HL-60 (cell line): ENCODE measurements at places on chromosomes 16 and 17.

GRCh38 chr17:73514146-73514863, 129.9 kb downstream of the SDK2 start:
- no peak for DNase-seq

- DNase-seq = no peak
Observed at GRCh38 chr17:8975091-8975725, 9.7 kb upstream of the PIK3R5 start.

- DNase-seq = no peak
Observed at GRCh38 chr17:47332287-47332686, 8.5 kb downstream of the EFCAB13 start.

DNA sequence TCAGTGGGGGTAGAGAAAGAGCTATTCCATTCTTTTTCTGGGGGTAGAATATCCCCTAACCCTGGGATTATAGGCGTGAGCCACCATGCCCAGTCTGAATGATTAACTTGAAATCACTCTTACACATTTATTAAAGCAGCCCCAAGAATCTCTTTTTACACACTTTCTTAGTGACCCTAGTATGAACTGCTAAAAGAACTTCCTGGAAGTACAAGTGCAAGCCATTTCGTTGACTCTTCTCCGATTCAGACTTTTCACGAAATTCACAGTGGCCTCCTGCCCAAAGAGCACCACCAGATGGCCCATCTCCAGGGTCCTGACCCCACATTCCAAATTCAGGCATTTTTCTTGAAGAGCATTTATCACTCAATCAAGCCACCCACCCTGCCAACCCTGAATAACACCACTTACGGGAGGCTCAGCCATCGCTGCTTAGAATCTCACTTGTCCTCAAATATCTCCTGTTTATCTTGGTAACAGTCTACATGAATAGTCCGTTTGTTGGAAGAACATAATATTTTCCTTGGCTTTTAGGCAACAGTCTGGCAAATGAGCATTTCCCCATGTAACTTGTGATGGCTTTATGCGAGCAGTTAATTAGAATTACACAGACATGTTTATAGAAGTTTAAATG, 28.0 kb downstream of the ZNF423 start:
- no peak for DNase-seq

GRCh38 chr17:76935331-76935730, 67.1 kb downstream of the MGAT5B start:
- DNase-seq = no peak

DNA sequence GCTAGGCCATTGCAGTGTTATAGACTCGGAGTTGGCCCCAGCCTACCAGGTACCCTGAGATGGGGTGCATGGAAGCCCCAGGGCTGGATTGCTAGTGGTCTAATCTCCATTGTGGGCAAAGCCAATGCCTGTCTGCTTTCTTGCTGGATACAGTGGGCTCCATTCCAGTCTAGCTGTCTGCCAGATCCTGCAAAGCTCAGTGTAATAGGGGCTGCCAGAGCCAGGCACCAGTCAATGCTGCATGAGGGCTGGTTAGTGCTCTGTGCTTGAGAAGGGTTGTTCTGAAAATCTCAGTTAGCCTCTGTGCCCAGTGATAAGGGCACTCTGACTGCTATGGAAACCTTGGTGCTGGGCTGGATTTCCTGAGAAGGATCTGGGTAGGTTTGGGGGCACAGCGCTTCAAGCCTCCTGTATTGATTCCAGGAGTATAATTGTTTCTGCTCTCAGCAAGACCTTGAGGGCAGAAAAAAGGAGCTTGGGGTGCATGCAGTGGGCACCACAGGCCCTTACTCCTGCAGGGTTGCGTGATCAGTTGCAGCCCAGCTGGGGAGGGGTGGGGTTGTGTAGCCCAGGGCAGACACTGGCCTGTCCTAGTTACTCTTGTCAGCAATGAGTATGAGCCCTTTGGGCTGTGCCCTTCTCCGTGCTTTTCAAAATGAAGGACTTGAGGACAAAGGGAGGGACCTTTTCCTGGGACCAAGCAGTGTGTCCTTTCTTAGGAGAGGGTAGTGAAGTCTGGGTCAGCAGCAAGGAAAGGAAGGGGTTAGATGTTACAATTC, 19.0 kb downstream of the SMPD3 start:
- no peak for DNase-seq

DNA sequence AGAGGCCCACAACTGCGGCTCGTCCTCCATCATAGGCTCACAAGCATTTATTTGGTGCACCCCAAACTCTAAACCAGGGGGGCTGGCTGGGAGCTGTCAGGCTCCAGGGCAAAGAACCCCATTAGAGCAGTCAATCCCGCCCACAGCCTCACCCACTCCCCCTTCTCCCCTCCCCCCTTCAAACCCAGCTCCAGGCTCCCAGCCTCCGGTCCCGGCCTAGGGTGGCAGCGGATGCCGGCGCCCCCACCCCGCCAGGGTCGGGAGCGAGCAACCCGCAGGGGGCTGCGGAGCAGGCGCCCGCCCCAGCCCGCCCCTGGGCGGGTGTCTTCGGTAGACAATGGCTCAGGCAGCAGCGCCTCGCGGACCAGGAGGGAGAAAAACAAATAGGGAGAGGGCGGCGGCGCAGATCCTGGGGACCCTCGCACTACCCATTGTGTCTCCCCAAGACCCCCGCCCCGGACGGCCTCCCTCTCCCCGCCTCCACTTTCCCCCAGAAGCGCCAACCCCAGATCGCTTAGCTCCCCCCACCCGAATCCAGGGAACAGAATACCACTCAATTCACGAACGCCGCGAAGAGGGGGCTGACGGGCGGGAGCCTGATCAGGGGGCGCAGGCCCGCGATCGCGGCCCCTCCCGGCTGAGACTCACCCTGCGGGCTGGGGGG, 572 bp downstream of the FAM171A2 start:
- no peak for DNase-seq

DNA sequence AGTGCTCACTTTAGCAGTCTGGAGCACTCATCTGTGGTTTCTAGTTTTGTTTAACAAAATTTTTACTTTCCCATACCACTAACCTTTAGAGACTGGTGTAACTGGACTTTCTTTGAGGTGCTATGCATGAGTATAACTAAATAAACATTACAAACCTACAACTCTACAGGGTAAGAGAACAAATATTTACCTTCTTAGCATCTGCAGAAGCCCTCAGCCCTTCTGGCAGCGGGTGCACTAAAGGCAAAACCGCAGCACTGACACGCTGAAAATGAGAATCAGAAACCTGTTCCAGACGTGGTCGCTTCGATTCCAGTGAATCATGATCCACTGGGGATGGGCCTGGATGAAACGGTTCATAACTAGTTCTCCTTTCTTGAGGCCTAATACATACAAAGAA, 43.7 kb downstream of the NCOR1 start:
- DNase-seq = no peak

DNA sequence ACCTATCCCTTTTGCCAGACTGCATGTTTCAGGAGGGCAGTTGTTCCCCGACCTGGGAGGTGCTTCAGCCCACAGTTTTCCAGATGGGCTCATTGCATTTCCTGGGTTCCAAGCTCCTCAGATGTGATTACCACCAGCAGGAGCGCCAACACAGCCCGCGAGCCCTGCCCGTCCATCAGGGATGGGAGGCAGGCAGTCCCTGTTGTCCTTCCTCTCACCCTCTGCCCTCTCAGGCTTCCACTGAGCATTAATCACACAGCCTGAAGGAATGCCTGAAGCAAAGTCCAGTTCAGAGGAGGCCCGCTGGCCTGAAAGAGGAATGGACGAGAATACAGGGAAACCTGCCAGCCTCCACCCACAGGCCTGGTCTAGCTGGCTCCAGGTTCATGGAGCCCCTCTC, 256.3 kb upstream of the SDK2 start:
- DNase-seq = no peak

DNA sequence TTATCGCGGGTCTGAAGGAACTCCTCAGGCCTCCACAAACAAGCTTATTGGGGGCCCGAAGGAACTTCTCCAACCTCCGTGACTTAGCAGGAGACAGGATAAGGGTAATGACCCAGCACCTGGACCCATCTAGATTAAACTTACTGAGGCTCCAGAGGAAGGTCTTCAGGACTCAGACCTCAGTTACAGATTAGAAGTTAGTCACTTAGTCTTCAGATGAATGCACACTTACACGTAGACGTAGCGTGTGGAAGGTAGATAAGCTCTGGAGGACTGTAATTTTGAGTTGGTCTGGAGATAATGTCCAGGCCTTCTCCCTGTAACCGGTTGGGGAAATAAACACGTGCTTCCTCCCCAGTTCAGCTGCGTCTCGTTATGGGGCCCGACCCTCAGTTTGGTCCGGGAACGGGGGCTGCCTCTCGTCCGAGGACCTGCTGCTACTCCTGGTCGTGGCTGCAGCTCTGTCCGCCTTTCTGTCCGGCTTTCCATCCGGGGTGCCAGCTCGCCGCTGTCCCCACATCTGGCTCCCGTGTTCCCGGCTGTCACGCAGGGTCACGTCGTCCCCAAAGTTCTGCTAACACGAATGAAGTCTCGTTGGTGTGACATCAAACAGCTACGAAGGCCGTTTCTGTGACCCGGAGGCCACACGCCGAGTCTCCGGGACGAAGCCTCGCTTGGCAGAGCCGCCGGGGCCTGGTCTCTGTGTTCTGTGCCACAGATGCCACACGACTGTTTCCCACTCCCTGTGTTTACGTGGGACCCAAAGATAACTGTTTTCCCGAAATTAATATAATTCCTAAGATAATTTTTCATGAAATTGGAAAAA, 11.8 kb upstream of the SECTM1 start:
- DNase-seq = no peak

GRCh38 chr17:32155896-32156295, 13.6 kb downstream of the RHOT1 start:
- no peak for DNase-seq

GRCh38 chr16:89700100-89700648, 1.3 kb downstream of the SPATA2L start:
- DNase-seq = peak; percentile 92

DNA sequence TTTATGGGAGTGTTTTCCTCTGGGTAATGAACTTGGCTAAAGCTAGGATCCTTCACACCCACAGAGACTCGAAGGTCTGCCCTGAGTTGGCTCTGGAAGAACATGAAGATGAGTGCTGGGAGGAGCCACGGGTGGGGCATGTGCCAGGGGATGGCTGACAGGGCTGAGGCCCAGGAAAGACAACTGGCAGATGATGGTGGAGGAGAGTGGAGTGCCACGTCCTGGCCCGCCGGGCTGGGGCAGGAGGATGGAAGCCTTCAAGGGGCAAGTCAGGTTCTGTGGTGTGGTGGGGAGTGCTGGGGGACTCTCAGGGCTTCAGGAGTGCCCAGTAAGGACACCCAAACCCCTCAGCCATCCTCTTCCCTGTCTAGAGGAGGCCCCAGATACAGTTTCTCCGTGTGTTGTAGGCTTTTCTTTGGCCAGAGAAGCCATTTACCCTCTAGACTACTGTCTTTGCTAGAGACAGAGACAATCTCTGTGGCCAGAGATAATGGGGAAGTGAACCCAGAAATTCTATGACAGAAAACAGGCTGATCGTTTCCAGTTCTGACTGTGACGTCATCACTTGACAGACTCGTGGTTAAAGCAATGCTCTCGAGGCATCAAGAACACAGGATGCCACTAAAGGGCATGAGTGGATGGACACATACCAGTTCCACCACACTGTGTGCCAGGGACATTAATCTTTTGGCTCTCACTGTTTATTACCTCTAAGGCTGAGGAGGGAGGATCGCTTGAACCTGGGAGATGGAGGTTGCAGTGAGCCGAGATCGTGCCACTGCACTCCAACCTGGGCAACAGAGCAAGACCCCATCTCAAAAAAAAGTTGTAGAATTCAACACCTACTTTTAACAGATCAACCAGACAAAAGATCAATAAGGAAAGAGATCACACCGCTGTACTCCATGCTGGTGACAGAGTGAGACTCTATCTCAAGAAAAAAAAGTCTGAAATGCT, 18.6 kb upstream of the SLC5A10 start:
- no peak for DNase-seq

GRCh38 chr16:53041320-53042051, 11.2 kb downstream of the CHD9NB start:
- DNase-seq = peak; percentile 43

DNA sequence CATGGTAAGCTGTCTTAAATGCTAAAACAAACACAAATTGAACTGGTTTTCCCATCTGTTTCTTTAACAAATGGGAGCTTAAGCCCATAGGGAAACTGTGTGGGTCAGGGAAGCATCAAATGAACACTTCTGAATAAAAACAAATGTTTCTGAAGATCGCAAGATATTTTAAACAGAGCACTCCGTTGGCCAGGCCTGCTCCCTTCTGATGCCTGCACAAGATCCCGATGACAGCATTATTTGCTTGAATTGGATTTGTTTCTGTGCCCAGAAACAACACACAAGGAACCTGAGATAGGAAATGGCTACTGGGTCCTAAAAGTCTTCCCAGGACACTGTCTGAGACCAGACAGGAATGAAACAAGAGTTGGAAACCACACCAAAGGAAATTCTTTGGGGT, 425.8 kb upstream of the ZFHX3 start:
- DNase-seq = no peak

GRCh38 chr16:20074099-20074991, 655 bp upstream of the GPR139 start:
- DNase-seq = no peak

- no peak for DNase-seq
Observed at GRCh38 chr16:5041600-5042133, 7.9 kb upstream of the NAGPA start.

DNA sequence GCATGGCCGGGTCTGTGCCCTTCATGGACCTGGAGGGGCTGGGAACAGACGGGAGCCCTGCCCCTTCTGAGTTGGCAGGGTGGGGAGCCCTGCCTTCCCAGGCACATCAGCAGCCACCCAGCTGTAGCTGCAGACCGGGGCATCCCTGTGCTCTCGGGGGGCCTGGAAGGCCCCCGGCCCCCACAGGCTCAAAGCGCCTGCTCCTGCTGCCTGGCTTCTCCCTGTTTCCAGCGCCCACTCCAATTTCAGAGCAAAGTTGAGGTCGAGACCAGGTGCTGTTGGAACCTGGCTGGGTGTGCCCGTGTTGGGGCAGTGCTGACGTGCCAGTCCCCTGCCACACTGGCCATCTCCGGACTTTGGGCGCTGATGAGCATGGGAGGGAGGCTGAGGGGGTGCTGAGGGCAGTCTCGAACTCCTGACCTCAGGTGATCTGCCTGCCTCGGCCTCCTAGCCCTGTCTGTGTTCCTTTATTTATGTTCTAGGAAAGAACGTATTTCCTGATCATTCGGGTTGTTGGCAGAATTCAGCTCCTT, 4.9 kb upstream of the PRSS27 start:
- DNase-seq = no peak

DNA sequence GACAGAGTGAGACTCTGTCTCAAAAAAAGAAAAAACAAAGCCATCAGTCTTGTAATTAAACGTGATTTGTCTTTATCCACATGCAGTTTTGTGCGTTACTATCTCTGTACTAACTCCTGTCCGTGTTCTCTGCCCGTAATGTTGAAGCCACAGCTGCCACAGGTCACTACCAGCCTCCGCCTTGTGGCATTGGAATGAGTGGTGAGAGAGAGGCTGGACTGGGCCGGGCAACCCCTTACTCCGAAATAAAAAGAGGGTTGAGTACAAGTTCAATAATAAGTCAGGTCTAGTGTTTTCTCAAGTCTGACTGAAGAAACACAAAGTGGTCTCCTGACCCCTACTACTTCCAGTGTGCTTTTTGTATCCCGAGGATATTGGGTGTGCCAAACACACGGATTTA, 5.4 kb downstream of the DNAJA3 start:
- DNase-seq = no peak

GRCh38 chr17:7045492-7046126, 1.7 kb upstream of the SLC16A11 start:
- no peak for DNase-seq
